ENCODE measurements at places on chromosomes 7 and 10. TPM values are rescaled to one million over a fixed set of nuclear protein-coding genes. Genes with fewer than 3 reads are reported as not detected.
A peak's percentile ranks its signal among the peaks of the same experiment; 100 is the strongest.

GRCh38 chr7:6637544-6638229 is 569 bp downstream of the ZNF316 start:
- DNase-seq = peak; percentile 57

LIPN gene
- not detected for total RNA-seq

DNA sequence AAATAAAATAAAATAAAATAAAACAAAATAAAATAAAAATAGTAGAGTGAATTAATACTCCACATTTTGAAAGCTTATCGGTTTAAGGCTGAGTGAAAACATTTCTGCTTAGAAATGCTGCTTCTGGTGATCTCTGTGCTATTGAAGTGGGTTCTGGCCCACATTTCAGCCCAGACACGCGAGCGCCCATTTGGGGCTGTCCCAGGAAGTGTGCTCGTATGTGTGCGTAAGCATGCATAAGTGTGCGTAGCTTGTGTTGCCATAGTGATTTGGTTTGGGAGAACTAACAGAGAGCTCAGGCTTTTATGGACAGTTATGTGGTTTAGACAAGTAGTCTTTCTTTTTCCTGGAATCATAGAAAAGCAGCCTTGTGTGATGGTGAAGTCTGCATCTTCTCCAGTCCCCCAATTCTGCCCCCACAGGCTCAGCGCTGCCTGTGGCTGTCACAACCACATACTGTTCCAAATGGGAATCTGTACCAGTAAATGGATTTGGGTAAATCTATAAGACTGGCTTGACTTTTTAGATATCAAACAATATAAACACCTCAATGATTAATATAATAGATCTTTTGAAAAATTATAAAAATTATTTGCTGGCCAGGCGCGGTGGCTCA is 29.8 kb upstream of the PURB start:
- DNase-seq = no peak

DNA sequence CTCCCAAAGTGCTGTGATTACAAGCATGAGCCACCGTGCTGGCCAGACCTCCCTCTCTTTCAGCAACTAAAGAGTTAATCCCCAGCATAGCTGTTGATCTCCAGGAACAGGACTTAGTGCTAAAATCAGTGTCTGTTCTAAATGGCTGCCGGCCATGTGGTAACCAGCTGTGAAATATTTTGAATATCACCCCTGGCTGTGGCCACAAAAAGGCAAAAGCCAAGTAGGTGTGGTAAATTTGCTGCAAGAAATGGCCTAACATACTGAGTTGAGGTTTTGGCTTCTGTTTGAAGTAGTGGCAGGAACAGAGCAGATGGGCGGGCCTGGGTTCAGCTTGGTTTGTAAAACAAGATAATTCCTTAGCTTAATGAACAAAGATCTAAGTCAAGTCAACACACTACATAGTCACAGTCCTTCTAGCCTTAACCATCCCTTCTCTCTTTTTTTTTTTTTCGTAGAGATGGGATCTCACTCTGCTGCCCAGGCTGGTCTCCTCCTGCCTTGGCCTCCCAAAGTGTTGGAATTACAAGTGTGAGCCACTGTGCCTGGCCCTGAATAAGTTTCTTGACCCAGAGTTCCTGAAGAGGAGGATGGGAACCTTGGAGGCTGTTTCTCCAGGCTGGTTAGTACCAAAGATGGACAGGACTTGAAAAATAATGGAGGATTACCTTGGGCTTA is 22.7 kb upstream of the AGFG2 start:
- DNase-seq = peak; percentile 97

PLEKHS1 gene
- not detected for total RNA-seq

GRCh38 chr7:25949736-25950487 is 202.1 kb upstream of the NFE2L3 start:
- DNase-seq = no peak

SLC13A1 gene
- not detected for total RNA-seq

DNA sequence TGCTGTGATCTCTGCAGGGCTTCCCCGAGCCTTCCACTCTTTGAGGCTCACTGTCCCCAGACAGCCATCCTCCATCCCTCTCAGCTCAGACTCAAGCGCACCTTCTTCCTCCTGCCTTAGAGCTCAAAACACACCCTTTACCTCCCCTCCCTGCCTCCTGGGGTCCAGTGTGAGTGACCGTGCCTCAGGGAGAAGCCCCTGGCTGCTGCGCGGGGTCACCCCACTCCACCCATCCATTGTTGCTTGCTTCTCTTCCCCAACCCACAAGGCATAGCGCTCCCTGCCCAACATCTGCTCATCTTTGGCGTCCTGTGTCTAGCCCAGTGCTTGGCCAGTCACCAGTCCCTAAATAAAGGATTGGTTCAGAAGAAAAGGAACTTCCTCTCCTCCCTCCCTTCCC is 170.3 kb downstream of the TCERG1L start:
- DNase-seq = no peak

ACHE gene
- 51.0 TPM for total RNA-seq

DNA sequence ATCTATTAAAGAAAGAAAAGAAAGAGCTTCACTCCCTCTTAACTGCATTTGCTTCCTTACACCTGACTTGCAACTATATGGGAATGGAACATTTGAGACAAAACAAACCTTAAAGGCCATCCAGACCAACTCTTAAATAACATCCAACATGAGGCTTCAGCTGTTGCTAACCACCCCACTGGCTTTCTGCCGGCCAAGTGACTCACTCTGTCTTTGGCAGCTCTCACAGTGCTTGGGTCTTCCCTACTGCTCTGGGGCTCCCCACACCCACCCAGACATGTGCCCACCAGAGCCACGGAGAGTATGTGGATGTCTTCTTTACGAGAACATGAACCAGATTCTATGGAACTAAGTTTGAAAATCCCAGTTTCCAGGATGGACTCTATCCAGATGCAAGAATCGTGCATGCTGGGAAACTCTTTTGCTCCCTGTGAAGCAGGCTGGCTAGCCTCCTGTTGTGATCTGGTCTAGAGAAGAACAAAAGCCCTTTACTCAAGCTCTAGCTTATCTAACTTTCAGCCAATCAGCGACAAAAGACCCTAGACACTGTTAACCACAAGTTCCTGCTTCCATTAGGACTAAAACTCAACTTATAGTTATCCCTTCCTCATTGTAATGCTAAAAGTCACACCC is 245.7 kb downstream of the TCERG1L start:
- peak; percentile 41 for DNase-seq

RAB19 gene
- total RNA-seq = not detected

DNA sequence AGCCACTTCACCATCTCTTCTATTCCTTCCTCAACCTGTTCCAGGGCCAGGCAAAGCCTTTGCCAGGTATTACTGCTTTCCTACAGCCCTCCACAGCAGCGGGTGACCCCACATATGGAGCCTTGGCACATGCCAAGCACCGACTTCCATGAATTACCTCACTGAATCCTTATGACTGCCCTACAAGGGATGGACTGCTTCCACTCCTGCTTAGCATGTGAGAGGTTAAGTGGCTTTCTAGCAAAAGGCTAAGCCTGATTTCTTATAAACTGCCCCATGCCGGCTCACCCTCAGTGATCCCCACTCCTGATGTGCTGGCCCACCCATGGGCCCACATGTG is 44.0 kb upstream of the PDLIM1 start:
- no peak for DNase-seq

- peak; percentile 54 for DNase-seq
Observed at GRCh38 chr7:44283381-44284211, 41.8 kb downstream of the CAMK2B start.

DNA sequence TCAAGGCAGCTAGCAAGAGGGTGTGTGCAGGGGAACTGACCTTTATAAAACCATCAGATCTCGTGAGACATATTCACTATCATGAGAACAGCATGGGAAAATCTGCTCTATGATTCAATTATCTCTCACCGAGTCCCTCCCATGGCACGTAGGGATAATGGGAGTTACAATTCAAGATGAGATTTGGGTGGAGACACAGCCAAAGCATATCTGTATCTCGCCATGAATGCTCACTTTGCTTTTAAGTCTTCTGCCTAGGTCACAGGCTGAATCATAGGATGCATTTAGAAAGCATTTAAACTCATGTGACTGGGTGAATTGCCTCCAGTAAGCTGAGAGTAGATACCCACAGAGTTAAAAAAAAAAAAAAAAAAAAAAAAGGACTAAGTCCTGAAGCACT is 220.0 kb downstream of the AGMO start:
- peak; percentile 17 for DNase-seq

GRCh38 chr7:31070991-31071644 is 19.0 kb downstream of the ADCYAP1R1 start:
- DNase-seq = no peak

DNA sequence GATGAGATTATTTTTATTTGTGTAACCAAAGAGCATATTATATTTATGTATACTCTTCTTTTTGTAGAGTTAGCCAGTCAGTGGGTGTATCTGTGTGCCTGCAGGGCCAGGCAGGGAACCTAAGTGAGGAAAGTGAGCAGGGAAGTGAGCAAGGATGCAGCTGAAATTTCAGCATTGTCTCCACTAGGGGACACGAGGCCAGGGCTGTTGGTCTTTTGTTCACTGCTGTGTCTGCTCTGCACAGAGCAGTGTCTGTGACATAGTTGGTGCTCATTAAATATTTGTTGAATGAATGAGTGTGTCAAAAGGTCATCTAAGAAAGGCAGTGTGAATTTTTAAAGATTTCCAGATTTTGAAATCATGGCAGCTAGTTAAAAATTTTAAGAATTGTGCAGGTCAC is 51.8 kb downstream of the SUGCT start:
- DNase-seq = no peak

GRCh38 chr7:84042110-84042539 is 152.5 kb downstream of the SEMA3A start:
- peak; percentile 36 for DNase-seq

LRRTM3 gene
- 0.05 TPM for total RNA-seq

DNA sequence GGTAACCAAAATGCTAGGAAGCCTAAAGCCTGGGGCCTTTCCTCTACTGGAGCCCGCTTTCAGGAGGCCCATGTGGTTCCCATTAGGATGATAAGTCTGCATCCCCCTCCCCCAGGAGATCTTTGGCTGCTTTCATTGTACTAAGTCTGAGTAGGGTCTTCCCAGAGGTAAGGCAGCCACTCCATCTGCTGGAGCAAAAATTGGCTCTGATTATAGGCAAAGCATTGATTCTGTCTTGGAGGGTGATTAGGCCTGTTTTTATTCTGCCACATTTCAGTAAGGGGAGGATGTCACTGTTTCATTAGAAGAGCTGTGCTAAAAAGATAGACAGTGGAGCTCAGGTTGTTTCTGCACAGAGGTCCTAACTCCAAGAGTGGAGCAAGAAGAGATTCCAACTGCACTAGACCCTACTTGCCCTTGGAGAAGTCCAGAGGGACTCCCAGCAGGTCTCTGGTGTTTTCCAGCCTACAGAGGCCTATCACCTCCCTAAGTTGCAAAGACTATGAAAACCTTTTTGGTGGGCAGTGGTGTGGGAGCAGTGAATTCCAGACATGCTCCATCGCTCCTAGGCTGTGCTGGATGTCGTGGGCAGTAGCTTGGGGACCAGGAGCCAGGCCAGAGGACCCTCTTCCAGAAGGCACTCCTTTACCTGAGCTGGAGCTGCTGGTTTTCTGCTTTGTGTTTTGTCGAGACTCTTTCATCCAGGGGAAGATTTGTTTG is 7.1 kb upstream of the HOXA2 start:
- DNase-seq = no peak

HABP2 gene
- total RNA-seq = not detected

DNA sequence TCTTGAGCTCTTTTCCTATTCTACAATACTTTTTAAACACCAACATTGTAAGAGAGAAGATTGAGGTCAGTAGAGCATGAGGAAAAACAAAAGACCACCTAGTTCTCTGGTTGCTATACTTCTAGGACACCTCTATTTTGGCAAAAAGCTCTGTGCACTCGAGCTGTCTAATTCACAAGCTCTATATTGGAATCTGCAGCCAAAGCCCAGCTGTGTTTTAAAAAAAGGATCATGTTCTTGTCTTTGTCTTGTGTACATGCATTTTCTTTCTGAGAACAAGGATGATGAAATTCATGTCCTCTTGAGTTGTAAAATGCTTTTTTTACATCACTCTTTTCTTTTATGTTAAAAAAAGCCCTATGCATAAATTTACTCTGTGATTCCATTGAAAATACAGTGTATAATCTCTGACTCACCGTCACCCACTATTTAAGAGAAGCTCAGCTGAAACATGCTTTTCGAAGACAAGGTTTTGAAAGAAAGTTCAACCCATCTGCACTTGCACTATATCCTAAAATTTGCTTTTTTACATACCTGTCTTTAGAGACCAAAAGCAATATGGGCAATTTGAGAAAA is 215.5 kb upstream of the VSTM2A start:
- peak; percentile 9 for DNase-seq

C10orf105 gene
- total RNA-seq = 0.03 TPM

- peak; percentile 31 for DNase-seq
Observed at GRCh38 chr7:44798649-44799305, 2.3 kb downstream of the PPIA start.

GRCh38 chr7:29045258-29046086 is 87.3 kb upstream of the TRIL start:
- no peak for DNase-seq

DNA sequence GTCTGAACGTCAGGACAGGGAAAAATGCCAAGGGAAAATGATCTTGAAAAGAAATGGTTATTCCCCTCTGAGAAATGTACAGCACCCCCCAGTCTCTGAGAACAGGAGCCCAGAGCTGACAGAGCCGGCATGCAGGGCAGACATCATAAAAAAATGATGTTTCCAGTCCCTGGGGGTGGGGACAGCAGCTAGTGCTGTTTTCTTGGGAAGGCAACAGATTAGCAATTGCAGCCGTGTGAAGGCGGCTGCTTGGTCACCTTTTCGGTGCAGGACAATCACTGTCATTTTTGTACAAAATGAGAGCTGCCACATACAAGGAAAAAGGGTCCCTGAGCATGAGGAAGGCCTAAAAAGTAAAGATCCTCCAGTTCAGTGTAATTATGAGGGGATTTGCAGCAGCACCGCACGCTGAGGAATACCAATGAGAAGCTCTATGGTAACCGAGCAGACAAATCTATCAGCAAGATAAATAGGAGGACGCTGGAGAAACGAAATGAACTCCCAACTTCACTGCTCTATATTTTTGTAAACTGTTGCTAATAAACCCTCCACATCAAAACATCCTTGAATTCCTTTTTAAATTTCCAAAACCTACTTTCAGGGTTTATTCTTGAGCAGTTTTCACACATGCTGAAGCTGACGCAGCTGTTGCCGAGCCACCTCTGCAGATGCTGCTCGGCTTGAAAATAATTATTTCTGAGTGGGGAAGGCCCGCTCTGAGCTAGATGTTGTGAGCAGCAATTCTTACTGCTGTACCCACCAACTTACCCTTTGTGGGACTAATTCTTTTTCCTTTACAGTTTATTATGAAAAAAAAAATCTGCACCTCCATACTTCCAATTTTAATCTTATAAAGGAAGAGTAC is 98.2 kb upstream of the NEBL start:
- no peak for DNase-seq

- no peak for DNase-seq
Observed at GRCh38 chr10:54530299-54530698, 270.7 kb downstream of the PCDH15 start.

KMT2C gene
- total RNA-seq = 38.0 TPM

MSMB gene
- not detected for total RNA-seq

STEAP1 gene
- total RNA-seq = 12.5 TPM

- no peak for DNase-seq
Observed at GRCh38 chr10:68870545-68871104, 30.5 kb upstream of the DDX50 start.

LRGUK gene
- total RNA-seq = 0.24 TPM
